ENCODE measurements at places on chromosomes 3 and 15. TPM values are rescaled to one million over a fixed set of nuclear protein-coding genes. Genes with fewer than 3 reads are reported as not detected.

DNA sequence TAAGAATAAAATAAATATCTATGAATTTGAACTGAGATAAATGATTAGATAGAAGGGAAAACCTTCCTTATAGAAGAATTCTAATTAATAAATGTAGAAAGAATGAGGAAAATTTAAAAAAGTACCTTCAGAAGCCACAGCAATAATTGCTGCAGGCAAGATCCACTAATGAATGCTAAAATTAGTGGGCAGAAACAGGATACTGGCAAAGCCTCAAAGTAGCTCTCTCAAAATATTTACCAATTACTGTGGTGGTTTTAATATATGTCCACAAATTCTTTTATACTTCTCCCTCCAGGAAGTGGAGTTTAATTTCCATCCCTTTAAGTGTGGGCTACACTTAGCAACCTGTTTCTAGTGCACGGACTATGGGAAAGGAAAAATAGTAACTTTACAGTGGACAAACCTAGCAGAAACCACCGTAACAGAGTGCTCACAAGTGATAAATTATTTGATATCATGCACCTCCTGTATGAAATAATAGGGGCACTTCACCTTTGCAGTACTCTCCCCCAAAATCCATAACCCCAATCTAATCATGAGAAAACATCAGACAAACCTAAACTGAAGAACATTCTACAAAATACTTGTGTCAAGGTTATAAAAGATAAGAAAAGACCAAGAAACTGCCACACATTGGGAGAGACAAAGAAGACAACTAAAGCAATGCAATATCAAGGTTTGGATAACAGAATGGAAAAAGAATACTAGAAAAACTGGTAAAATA lies 6.8 kb downstream of the PEAK1 start:
- no peak for DNase-seq

COL6A5 gene
- not detected for total RNA-seq

TKT gene
- 864 TPM for total RNA-seq

ATP2B2 gene
- total RNA-seq = not detected

- DNase-seq = no peak
These were observed 513.3 kb upstream of the SEMA6D start for GRCh38 chr15:47203993-47204392.

LSMEM2 gene
- total RNA-seq = not detected

- no peak for DNase-seq
These were observed at the start of gene CTXND1 for GRCh38 chr15:80252121-80252518. CTXND1 (minus strand) TSS chr15:80252213; CDS start chr15:80201949, 50,264 bp downstream.
